ENCODE measurements at places on chromosomes 16 and 17.
A peak's percentile ranks its signal among the peaks of the same experiment; 100 is the strongest.

DNA sequence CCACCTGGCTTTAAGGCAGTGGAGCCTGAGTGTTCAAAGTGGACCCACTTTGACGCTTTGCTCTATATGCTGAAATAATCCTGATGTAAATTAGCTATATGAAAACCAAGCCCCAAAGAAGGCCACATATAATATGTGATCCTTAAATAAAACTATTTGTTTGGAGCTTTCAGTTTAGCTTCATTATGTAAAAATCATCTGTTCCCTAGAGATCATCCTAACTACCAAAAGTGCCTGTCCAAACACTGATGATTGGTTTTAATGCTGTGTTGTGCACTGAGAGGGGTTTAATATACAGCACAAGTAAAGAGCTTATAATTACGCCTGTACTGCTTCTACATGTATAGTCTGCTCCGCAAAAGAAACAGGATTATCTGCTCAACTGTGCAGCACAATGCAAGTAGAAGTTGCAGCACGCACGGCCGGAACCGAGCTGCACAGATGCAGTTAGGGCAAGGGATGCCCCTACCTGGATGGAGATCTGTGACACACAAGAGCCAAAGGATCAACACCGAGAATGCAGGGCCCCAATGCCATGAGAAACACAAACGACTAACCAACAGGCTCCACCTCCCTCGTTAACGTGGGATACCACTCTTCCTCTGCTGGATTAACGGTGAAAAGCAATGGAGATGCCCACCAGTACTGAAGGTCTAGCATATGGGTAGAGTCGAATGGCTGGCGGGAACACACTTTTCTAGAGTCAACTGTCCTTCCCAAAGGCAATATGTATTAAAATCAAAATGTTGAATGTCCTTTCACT, 20.5 kb downstream of the USP7 start:
- DNase-seq = no peak

DNA sequence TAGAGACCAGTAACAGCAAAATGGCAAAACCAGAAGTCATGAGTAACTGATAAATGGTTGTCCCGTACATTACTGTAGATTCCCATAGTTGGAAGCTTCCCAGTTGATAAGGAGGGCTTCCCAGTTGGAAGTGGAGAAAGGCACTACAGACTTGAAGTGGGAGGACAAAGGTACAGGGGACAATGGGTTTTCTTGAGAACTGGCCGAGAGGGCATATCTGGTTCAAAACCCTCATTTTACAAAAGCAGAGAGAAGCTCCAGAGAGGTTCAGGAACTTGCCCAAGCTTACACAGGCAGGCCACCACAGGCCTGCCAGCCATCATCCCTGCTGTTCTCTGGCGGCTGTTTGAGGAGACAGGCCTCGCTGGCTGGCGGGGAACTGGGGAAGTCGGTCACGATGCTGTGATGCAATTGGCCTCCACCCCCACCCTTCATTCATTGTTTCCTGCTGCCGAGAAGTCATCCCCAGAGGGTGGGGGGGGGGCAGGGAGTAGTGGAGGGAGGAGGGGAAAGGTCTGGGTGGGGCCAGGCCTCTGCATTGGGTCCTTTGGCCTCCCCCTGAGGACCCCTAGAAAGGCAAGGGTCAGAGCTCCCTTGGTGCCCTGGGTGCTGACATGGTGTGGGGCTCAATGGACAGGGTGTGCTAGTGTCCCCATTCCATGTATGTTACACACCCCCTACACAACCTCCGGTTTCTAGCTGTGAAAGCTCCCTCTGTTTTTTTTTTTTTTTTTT, 3.0 kb downstream of the UBALD2 start:
- no peak for DNase-seq

DNA sequence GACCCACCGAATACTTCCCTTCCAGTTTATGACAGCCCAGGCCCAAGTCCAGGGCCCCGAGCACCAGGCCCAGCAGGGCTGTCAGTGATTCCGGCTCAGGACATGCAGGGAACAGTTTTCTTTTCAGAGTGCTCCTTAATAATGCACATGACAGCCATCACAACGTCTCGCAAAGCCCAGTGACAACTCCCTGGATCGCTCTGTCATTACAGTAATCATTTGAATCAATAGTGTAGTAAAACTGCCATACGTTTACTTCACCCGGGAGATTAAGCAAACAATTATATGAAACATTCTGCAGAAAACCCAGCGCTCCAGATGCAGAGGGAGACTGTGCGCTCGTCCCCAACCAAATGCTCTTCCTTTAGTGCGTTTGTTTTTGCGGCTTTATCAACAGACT, 162.6 kb upstream of the CDH13 start:
- DNase-seq = no peak

- no peak for DNase-seq
Measured at GRCh38 chr17:55705847-55706246, 16.8 kb downstream of the TMEM100 start.

DNA sequence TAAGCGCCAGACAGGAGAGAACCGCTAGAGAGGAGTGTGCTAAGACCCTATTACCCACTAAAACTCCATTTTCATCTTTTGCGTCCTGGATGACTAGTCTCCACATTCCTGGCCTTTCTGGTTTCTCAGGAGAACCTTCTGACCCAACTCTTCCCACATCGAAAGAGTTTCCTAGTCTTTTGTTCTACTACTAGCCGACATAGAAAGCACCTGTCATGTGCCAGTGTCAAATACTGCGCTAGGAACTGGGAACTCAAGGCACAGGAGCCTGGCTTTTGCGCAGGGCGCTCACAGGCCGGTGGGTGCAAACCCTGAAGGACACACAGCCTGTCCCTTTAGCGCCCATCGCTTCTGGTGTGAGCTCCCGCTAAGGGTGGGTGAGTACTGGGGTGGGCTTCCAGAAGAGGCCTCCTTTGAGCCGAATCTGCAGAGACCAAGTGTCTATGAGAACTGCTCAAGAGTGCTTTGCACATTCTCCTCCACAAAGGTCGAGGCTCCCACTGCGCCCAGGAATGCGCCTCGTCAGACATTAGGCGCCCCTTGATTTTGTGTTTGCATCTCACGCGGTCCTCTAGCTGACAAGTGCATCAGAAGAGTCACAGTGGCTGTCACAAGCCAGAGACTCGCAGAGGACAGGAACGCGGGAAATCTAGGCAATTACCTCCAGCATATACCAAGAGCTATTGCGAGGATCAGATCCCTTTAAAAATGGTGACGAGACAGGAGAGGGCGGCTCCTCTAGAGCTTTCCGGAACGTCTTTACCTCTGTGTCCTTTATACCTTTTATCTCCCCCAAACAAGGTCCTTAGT, 2.0 kb upstream of the PSMB3 start:
- peak; percentile 53 for DNase-seq

- DNase-seq = peak; percentile 46
Measured at GRCh38 chr17:16973760-16974540, 2.0 kb upstream of the TNFRSF13B start.

DNA sequence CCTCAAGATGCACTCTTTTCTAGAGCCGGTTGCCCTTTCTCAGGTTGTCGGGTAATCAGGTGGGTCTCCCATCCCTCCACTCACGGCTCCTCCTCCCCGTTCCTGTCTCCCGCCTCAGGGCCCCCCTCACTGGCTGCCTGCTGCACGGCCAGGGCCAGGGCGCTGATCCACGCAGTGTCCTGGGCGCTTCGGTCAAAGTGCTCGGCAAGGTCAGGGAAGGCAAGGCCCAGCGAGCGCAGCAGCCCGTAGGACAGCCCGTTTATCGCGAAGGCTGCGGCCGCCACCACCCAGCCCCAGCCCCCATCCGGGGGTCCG, 753 bp downstream of the SLC16A11 start:
- DNase-seq = no peak

GRCh38 chr17:27747462-27748359, 52.6 kb downstream of the NOS2 start:
- no peak for DNase-seq

- DNase-seq = peak; percentile 24
Measured at GRCh38 chr16:89289428-89290395, 72.2 kb downstream of the ZNF778 start.

DNA sequence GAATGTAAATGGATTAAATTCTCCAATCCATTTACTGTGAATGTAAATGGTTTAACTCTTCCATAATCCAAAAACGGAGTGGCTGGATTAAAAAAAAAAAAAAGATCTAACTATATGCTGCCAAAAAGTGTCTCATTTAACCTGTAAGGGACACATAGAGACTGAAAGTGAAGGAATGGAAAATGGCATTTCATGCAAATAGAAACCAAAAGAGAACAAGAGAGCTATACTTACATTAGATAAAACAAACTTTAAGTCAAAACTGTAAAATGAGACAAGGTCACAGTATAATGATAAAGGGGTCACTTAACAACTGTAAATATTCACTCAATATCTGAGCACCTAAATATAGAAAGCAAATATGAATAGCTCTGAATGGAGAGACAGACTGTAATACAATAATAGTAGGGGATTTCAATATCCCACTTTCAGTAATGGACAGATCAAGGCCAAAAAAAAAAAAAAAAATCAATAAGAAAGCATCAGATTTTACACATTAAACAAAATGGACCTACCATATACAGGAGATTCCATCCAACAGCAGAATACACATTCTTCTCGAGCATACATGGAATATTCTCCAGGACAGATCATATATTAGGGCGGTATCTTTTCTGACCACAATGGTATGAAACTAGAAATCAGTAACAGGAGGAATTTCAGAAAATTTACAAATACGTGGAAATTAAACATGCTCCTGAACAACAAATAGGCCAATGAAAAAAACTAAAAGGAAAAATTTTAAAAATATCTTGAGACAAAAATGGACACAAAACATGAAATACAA, 36.4 kb downstream of the CDR2 start:
- DNase-seq = no peak

GRCh38 chr16:16022683-16023064, 73.3 kb downstream of the ABCC1 start:
- DNase-seq = no peak

DNA sequence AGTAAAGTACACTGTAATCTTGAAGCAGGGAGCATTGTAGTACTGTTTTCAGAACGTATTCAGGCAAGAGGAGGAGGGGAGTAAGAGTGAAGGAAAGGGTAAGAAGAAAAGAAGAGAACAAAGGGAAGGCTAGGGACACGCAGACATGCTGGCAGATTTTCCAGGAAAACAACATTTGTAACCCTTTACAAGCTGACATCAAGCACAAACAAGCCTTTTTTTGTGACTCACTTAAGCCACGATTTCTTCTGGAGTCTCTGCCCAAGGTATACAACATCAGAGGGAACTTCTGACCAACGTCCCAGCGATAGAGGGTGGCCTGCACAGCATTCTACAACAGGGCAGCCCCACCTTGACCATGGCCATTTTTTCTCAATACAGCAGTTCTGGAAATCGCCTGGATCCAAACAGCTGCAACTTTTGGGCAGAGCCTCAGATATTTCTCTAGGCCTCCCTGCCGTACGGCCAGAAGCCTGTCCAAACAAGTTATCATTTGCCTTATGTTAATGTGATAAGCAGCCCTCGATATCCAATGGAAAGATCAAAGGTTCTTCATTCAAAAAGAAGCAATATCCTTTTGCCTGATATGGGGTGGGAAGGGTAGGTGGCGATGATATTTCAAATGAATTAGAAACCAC, 247.3 kb downstream of the ZFHX3 start:
- no peak for DNase-seq

- DNase-seq = no peak
Measured at GRCh38 chr16:85616607-85617321, 3.6 kb downstream of the GSE1 start.

- no peak for DNase-seq
Measured at GRCh38 chr17:65807361-65807760, 245.9 kb upstream of the AXIN2 start.

- no peak for DNase-seq
Measured at GRCh38 chr17:35972535-35972934, 8.8 kb downstream of the CCL16 start.

- DNase-seq = no peak
Measured at GRCh38 chr16:49896447-49896964, 40.6 kb upstream of the ZNF423 start.

- peak; percentile 21 for DNase-seq
Measured at GRCh38 chr17:82320956-82321927, 3.8 kb upstream of the CD7 start.

DNA sequence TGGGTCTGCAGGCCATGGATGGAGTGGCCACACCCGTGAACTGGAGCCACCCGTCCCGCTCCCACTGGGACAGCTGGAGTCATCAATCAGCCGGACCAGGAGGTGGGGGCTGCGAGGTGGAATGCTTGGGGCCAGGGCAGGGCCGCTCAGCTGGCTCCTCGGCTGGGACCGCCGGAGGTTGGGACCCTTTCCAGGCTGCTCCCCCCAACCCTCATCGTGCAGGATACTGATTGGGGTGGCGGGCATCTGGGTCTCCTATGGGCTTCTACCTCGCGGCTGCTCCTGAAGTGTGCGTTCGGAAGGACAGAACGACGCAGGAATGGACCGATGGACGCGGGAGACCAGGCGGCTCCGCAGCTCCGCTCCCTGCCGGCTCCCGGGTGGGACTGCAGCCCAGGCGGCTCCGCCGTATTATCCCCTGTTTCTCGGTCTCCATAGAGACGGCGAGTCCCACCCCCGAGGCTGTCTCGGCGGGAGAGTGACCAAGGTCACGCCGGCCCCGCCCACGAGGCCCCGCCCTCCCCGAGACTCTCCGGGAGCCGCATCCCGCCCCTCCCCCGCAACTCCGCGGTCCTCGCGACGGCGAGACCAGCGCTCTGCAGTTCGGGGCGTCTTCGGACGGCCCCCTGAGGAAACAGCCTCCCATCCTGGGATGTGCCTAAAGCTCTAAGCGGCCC, at the start of gene TPPP3:
Gene TPPP3 (minus strand): TSS at position 388 of the 677 bp plus-strand sequence. CDS start 2,387 bp downstream, outside the sequence.
- DNase-seq = peak; percentile 90

DNA sequence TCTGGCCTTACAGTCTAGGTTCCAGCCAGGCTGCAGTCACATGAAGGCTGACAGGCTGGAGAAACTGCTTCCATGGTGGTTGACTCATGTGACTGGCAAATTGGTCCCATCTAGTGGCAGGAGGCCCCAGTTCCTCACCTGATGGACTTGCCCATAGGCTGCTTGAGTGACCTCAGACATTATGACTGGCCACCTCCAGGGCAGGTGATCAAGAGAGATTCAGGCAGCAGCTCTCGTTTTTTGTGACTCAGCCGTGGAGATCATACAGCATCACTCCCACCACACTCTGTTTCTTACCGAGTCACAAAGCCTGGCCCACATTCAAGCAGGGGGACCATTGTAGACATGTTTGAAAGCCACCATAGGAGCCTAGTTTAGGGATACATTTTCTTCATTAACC, 34.5 kb downstream of the SIAH1 start:
- no peak for DNase-seq

DNA sequence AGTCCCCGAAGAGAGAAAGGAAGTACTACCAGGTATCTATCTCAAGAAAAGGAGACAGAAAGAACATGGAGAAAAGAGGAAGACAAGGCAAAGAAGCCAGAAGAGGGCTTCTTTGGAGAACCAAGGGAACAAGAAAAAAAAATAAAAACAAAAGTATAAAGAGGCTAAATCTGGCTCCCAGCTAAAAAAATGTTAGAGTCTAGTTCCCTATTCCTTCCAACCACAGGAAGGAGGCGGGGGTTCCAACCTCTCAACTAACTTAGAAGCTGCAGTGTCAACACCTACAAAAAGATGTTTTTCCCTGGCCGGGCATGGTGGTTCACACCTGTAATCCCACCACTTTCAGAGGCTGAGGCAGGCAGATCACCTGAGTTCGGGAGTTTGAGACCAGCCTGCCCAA, 13.4 kb downstream of the UTP6 start:
- DNase-seq = no peak

Measured in NCI-H146 (cell line).